Astrocyte of the spinal cord (primary cell): ENCODE measurements at places on chromosomes 1 and 21.

DNA sequence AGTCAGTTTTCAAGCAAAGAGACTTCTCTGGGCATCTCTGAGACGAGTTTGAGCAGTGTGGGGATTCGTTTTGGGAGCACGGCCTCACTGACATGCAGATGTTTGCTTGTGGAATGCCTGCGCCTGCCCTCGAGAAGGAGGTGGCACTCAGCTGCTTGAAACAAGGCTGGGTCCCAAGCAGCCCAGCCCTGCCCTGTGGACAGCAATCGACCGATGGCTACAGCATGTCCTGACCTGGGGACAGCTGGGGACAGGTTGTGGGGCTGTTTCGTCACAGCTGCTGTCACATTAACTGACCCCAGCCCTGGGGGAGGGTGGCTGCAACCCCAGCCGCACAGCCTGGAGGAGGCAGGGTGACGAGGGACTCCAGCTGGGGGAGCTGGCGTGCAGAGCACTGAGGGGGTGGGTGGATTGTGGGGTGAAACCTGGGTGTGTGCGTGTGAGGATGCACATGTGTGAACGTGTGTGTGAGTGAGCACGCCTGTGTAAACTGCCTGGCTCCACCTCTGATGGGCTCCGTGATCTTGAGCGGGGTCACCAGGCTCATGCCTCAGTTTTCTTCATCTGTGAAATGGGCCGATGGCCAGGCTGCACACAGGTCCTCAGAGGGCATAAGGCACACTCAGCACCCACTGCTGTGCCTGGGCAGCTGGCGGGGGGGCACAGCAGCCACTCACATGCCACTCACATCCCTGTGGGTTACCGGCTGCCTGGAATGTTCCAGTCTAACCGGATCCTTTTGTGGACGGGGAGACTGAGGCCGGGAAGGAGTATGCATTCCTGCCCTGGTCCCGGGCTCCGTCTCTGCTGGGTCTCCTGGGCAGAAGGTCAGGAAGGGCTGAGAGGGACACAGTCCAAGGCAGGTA is 49.3 kb downstream of the COL18A1 start:
- DNase-seq = no peak

- no peak for DNase-seq
Measured at GRCh38 chr1:152165286-152166077, 6.5 kb upstream of the RPTN start.

GRCh38 chr21:29798840-29799239 is 141.0 kb downstream of the GRIK1 start:
- no peak for DNase-seq

GRCh38 chr1:60341274-60341673 is 267.7 kb upstream of the C1orf87 start:
- no peak for DNase-seq

DNA sequence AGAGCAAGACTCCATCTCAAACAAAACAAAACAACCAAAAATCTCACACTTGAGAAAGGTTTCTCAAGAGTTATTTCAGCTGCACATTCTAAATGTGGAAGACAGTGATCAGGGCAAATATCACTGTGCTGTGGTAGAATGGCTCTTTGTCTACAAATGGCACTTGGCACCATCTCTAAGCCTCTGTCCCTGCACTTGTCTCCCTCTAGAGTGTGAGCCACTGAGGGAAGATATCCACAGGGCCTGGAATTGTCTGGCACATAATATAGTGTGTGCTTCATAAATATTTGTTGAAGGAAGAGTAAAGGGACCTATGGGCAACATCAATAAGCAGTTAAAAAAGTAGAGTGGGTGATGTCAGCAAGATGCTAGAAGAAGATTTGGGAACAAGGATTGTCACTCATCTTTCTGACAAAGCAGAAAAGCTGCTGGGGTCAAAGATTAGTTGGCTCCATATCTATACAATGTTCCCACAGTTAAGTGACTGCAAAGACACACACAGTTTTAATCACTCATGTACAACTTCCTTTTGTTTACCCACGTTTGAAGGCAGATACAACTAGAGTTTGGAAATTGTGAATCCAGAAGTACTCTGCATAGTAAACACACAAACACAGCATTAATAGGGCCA is 19.1 kb downstream of the CD101 start:
- DNase-seq = no peak
